ENCODE measurements at places on chromosomes 12 and 14.

DNA sequence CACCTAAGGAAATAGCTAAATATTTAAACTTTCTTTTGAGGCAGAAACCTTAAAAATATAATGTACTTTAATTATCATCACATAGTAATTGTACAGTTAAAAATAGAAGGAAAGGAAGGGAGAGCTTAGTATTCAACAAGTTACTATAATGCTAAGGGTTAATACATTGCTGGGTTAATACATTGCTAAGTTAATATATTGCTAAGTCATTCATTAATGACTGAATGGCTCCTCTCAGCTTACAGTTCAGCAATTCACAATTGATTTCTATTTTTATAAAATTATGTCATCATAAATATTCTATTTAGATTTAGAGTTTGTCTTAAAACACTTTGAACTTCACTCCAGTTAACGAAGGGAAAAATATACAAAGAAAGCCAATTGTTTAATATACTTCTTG lies 207.9 kb downstream of the BMP4 start:
- no peak for DNase-seq

DNA sequence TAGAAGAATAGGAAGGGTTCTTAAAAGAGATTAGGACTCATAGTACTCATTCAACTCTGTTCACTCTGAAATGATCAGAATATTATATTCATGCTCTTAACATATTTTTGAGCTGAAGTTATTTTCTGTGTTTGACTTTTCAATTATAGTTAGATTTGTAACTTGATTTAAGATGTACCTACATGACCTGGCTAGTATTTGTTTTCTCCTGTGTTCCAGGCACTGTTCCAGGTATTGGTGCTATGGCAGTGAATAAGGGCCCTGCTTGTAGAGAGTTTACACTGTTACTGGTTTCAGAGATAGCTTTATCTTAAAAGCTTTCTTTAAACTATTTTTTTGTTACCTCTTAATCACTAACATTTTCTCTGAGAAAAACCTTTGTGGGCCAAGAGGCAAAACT lies 19.1 kb upstream of the SLC17A8 start:
- DNase-seq: no peak

DNA sequence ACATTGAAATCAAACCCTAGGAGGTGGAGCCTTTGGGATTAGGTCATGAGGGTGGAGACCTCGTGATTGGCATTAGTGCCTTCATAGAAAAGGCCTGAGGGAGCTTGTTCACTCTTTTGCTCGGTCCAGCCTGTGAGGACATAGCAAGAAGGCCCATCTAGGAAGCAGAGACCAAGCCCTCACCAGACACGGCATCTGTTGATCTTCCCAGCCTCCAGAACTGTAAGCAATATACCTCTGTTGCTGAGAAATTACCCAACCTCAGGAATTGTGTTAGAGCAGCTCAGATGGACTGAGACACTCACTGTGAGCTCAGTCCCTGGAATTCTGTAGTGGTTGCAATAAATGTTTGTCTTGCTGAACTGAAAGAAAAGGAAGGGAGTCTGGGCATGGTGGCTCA lies 116.2 kb upstream of the MAP1LC3B2 start:
- no peak for DNase-seq

DNA sequence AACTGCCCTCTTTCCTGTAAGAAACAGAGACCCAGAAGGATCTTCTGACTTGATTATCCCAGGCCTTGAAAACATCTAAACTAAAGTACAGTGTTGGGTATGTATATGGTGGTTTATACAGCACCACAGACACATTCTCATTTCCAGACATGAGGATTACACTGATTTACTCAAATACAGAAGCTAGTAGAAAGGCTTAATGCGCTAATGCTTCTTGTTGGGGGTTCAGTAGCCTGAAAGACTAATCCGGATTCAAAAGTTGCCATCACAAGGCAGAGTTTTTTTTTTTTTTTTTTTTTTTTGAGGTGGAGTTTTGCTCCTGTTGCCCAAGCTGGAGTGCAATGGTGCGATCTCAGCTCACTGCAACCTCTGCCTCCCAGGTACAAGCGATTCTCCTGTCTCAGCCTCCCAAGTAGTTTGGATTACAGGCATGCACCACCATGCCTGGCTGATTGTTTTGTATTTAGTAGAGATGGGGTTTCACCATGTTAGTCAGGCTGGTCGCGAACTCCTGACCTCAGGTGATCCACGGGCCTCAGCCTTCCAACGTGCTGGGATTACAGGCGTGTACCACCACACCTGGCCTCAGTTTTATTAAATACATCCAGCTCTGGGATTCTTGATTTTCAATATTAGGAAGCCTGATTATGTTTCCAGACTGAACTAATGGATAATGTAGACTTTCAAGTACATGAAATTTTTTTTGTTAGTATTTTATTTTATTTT lies 46.3 kb upstream of the HECTD1 start:
- DNase-seq: no peak

DNA sequence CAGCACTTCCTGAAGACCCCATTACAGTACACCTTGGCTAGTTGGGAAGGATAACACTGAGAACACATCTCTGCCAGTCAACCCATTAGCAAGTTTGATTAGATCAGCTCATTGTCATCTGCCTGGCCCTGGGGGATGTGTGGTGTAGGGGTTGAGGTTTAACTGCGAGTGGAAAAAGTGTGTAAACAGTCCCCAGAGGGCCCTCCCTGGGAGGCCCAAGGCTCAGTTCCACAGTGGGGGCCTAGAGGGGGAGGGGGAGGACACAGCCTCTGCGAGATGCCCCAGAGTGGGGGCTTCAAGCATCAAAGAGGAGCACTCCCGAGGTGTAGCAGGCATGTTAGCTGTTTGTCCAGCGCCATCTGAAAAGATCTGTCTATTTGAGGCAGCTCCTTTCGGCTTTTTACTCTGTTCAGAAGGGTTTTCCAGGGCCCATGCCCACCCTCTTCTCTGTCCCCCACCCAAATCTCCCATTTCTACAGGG lies 344 bp downstream of the LPAR5 start:
- DNase-seq: peak; percentile 61

- DNase-seq: peak; percentile 88
Observed at GRCh38 chr12:68807576-68808387, at the start of gene MDM2. Gene MDM2 (plus strand): TSS chr12:68808177. CDS start chr12:68808478, 301 bp downstream.

- DNase-seq: no peak
Observed at GRCh38 chr14:79568594-79568993, 642.7 kb downstream of the DIO2 start.

- DNase-seq: no peak
Observed at GRCh38 chr12:105220929-105221290, 15.1 kb downstream of the APPL2 start.

DNA sequence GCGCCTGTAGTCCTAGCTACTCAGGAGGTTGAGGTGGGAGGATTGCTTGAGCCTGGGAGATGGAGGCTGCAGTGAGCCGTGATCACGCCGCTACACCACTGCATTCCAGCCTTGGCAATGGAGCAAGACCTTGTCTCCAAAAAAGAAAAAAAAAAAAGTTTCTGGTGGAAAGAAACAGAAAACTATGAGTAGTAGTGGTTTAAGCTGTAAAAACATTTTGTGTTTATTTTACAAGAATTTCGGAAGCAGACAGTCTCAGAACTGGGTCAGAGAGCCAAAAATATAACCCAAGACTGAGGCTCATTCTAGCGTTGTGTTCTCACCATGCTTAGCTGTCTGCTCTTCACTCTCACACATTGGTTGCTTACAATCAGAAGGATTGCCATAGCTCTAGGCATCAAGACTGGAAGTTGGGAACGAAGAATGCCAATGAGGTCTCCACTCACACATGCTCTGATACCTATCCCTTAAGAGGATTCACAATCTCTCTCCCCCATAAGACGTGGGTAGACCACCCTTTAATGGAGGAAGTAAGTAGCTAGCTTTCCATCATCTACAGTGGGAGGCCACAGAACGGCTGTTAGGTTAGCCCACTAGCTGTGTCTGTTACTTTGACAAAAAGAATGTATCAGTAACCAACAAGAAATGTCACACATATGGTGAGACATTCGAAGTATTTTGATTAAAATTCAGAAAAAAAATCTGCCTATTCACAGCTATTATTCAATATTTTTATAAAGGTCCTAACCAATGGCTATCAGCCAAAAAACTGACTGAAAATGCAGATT lies 117.6 kb upstream of the RASSF8 start:
- no peak for DNase-seq

GRCh38 chr12:132275110-132275531 lies 54.3 kb downstream of the GALNT9 start:
- DNase-seq: no peak

GRCh38 chr12:42510823-42511222 lies 78.7 kb downstream of the PRICKLE1 start:
- no peak for DNase-seq

- DNase-seq: no peak
Observed at GRCh38 chr12:77724367-77724957, 106.2 kb upstream of the NAV3 start.

DNA sequence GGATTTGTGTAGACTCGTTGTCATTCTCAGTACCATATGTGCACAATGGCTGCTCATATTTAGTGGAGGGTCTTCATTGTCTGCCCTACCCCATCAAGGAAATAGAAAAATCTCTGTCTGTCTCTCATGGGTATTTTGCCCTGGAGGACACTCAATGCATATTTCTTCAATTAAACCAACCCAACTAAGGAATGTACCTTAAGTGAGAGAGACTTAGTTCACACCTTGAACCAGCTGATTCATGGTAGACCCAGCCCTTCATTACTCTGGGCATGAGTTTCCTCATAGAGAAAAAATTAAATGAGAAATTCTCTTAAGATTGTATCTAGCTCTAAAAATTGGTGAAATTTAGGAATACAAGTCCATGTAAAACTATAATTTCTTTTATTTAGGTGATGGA lies 107.1 kb upstream of the PLEKHG7 start:
- DNase-seq: no peak

DNA sequence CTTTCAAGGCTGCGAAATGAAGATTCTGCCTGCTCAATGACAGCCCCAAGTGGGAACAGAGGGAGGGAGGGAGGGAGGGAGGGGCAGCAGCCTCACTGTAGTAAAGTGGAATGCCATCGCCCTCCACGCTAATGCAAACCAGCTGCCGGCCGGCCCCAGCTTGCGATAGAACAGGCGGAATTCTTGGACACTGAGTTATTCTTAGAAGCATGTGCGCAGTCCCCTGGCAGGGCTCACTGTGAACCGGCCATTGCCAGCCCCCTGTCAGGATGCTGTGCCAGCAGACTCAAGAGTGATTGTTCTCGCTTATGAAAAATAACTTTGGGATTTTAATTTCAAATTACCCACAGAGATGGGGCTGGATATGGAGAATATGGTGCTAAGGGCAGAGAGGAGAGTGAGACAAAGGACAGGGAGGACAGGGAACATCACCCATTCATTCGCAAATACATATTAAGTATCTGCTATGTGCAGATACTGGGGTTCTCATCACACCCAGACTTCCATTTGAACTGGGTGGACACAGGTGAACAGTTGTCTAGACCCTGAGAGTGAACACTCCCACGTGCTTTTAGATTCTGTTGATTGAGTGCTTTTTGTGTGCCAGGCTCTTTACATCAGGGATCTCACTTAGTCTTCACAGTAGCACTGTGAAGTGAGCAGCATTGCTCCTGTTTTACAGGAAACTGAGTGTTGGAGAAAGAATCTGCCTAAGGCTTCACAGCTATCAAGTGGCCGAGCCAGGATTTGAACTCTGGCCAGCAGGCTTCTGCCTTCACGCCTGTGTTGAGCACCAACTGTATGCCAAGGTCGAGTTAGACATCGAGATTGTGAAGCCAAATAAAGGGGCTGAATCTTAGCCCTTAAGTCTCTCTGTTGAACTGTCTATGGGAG lies 192.9 kb downstream of the C12orf75 start:
- DNase-seq: no peak

- no peak for DNase-seq
Observed at GRCh38 chr12:11731455-11731854, 82.0 kb downstream of the ETV6 start.

- DNase-seq: no peak
Observed at GRCh38 chr12:22812531-22812930, 187.6 kb downstream of the ETNK1 start.

DNA sequence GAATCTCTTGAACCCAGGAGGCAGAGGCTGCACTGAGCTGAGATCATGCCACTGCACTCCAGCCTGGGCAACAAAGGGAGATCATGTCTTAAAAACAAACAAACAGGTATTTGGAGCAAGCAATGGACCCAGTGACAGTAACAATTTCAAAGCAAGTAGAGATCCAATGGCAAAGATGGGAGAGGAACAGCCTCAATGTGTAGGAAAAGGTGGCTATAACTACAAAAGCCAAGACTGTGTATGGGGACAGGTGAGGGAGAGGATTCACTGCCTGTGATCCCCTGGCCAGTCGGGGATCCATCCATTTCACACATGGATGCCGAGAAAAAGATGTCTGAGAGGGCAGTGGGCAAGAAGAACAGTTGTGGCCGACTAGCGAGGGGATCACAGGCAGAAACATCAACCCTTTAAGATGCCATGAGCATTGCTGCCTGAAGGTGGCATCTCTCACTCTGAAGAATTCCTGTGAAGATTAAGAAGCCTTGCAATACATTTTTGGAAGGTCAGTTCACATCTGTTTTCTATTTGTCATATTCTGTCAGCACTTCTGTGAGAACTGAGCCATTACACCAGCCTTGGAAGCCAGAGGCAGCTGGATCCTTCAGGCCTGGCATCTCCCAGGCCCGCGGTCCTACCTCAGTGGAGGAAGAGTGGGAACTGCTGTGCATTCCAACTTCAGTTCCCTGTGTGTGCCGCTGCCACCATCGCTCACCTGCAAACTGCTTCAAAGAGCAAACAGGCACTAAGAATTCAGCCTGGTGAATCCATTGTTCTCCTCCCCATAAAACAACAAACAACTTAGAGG lies 54.5 kb upstream of the FRS2 start:
- DNase-seq: no peak

DNA sequence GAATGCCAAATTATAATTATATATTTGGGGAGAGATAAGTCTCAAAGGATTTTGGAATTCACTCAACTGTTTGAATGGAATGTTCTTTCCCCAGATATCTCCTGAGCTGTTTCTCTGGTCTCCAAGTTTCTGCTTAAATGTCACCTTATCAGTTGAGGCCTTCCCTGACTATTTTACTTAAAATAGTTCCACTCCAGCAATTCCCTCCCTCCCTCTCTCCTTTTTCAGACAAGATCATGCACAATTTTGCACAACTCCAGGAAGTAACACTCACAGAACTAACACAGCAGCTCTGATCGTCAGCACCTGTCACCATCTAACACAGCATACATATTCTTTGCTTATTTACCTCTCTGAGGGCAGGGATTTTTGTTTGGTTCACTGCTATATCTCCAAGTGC lies 12.5 kb downstream of the BTG1 start:
- no peak for DNase-seq

All from activated CD4-positive, alpha-beta T cell treated with anti-CD3 and anti-CD28 coated beads, Interleukin-2, amount 50 U/mL, for 24 hours (primary cell).